ENCODE measurements at places on chromosomes 7 and 10. TPM values are rescaled to one million over a fixed set of nuclear protein-coding genes. Genes with fewer than 3 reads are reported as not detected.
A peak's percentile ranks its signal among the peaks of the same experiment; 100 is the strongest.

Gene PDE6C
- total RNA-seq = not detected

Gene PIK3AP1
- total RNA-seq = 13.7 TPM

Gene ZPBP
- not detected for total RNA-seq

Gene C10orf105
- total RNA-seq = not detected

Gene PLEKHA1
- total RNA-seq = 51.2 TPM

Gene DKK1
- total RNA-seq = not detected

Gene PNLIP
- not detected for total RNA-seq

GRCh38 chr7:44469461-44470134 lies 20.9 kb downstream of the NUDCD3 start:
- no peak overlapping the region for H3K4me3 ChIP-seq
- no peak overlapping the region for H3K27ac ChIP-seq
- H3K4me1 ChIP-seq = no peaks in the 10 kb centered on the region
- H3K27me3 ChIP-seq = no peaks in the 10 kb centered on the region

DNA sequence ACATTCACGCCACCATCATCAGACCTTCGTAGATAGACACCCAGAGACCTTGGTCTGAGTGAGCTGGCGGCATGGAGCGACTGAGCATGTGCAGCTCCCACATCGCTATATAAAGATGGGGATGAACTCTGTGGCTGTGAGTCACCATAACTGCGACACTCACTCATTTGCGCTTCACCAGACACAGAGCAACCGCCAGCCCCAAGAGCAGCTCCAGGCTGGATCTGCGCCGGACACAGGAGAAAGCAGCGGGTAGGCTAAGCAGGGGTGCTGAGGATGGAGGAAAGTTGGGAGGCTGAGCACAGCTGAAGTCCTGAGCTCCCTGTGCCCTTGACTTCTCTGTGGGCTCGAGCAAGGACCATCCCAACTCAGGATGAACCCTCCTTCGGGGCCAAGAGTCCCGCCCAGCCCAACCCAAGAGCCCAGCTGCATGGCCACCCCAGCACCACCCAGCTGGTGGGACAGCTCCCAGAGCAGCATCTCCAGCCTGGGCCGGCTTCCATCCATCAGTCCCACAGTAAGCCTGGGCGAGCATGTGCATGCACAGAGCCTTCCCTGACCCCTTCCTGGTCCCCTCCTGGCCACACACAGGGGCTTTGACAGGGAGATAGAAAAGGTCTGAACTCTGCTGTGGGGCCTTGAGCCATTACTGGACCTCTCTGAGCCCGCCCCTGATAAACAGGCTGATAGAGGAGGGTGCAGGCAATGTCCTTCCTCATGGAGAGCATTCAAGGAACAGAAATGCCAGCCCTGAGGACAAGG lies at the start of gene OPN4:
Gene OPN4, plus strand, starts transcription at position 137 of the 762 bp plus-strand sequence. Its CDS starts 237 bp downstream, at position 374.
- no peaks in the 10 kb centered on the region for H3K4me1 ChIP-seq
- H3K36me3 ChIP-seq = no peaks in the 10 kb centered on the region
- no peak within 1 kb of the TSS for H3K4me3 ChIP-seq
- DNase-seq = peak; percentile 30
- no peaks in the 10 kb centered on the region for H3K27me3 ChIP-seq
- no peak within 1 kb of the TSS for H3K27ac ChIP-seq

DNA sequence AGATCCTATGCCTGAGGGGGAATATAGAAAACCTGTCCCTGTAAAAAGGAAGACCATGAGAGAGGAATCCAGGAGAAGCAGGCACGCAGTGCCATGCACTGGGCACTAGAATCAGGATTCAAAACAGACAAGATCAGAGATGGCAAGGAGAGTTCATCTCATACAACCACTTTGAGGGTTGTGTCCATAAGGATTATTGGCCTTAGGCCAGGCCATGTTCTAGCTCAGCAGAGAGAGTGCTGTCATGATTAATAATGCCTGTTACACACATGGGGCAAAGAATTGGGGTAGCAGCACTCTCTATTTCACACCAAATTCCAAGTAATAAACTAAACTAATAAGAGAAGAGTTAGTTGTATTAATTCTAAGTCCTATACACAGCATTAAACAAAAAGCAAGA lies 29.1 kb downstream of the EZH2 start:
- H3K4me1 ChIP-seq = no peaks in the 10 kb centered on the region
- H3K4me3 ChIP-seq = no peak overlapping the region
- no peak for DNase-seq
- H3K27me3 ChIP-seq = no peaks in the 10 kb centered on the region

DNA sequence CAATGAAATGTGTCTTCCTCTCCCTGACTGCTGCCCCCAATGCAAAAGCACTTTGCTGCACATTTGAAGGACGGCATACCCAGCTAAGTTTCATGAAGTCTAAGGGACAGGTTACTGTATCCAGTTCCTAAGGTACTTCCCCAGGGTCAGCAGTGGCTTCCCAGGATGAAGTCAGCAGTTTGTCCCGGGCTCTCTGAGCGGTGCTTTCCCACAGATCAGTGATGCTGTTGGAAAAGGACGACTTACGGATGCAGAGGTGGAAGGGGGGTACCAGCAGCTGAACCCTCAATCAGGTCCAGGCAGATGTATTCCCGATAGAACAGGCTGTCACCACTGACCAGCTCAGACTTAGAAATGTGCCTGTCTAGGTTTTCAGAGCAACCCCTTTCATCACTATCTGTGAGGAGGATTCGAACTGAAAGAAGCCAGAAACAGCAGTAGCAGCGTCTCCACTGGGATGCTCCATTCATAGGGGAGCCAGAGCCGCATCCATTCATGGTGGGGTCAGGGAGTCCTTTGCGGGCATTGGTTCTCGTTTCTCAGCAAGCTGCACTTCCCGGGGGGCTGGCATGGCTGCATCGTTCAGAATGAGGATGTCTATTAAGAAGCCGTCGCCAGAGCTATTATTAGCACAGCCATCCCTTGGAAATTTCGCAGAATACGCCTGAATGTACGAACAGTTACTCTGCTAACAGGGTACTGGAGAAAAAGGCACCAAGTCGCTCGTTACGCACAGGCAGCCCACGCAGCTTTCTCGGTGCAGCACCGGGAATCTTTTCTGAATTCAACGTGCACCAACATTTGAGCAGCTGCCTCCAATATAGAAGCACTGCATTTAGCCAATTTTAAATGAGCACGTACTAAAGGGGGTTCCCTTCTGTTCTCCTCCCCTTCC lies 303.7 kb downstream of the PRPF18 start:
- no peaks in the 10 kb centered on the region for H3K36me3 ChIP-seq
- no peaks in the 10 kb centered on the region for H3K27me3 ChIP-seq
- H3K27ac ChIP-seq = no peak overlapping the region
- no peak for DNase-seq

- no peak for DNase-seq
- no peak overlapping the region for H3K4me3 ChIP-seq
- H3K4me1 ChIP-seq = peaks cover 45% of the 10 kb centered on the region
- no peaks in the 10 kb centered on the region for H3K27me3 ChIP-seq
Observed at GRCh38 chr10:29646238-29646902, 11.6 kb upstream of the SVIL start.

- H3K36me3 ChIP-seq = no peaks in the 10 kb centered on the region
- no peak for DNase-seq
- H3K4me1 ChIP-seq = no peaks in the 10 kb centered on the region
- no peak overlapping the region for H3K27ac ChIP-seq
- no peak overlapping the region for H3K4me3 ChIP-seq
Observed at GRCh38 chr10:8404721-8405120, 350.2 kb downstream of the GATA3 start.

Measured in Peyer's patch (tissue), 4 donors.